ENCODE measurements at places on chromosomes 3 and 15. TPM values are rescaled to one million over a fixed set of nuclear protein-coding genes. Genes with fewer than 3 reads are reported as not detected.

DNA sequence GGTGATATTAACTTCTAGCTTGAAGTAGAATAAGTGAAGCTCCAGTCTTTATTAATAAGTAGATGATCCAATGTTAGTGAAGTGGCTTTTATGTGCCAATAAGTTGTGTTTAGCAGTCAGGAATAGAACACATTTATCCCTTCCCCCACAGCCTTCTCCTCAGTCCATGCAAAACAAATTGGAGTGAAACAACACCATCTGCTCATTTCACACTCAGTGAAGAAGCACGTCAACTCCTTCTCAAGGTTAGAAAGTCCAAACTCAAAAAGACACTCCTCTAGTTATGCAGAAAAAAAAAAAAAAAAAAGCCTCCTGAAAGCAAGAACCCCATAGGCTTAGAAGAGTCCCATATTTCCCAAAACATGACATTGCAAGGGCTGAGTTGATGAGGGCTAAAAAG lies 18.0 kb upstream of the NEO1 start:
- no peak overlapping the region for H3K4me3 ChIP-seq
- no peak for DNase-seq
- H3K27me3 ChIP-seq = no peaks in the 10 kb centered on the region
- H3K27ac ChIP-seq = no peak overlapping the region

Gene SLCO2A1
- 5.8 TPM for total RNA-seq

- H3K27ac ChIP-seq = no peak overlapping the region
- no peak for DNase-seq
- H3K4me3 ChIP-seq = no peak overlapping the region
Observed at GRCh38 chr15:98330258-98330657, 318.1 kb upstream of the IGF1R start.

GRCh38 chr15:63818191-63818590 lies 15.6 kb downstream of the HERC1 start:
- H3K27me3 ChIP-seq = no peaks in the 10 kb centered on the region
- no peak overlapping the region for H3K4me3 ChIP-seq
- no peaks in the 10 kb centered on the region for H3K4me1 ChIP-seq
- no peak overlapping the region for H3K27ac ChIP-seq

- H3K27ac ChIP-seq = no peak overlapping the region
- no peak overlapping the region for H3K4me3 ChIP-seq
- H3K4me1 ChIP-seq = no peaks in the 10 kb centered on the region
- DNase-seq = no peak
Observed at GRCh38 chr15:63227689-63228088, 38.3 kb downstream of the RAB8B start.

Gene CTXN2
- not detected for total RNA-seq

- H3K36me3 ChIP-seq = no peaks in the 10 kb centered on the region
- H3K27ac ChIP-seq = no peak overlapping the region
- no peak for DNase-seq
Observed at GRCh38 chr3:17580901-17581300, 161.5 kb downstream of the TBC1D5 start.

- peak overlapping the region; percentile 76 for H3K27ac ChIP-seq
- DNase-seq = no peak
- no peaks in the 10 kb centered on the region for H3K27me3 ChIP-seq
- H3K4me3 ChIP-seq = no peak overlapping the region
- H3K36me3 ChIP-seq = no peaks in the 10 kb centered on the region
Observed at GRCh38 chr3:135908225-135908624, 57.3 kb upstream of the PPP2R3A start.

Gene CCDC54
- not detected for total RNA-seq

DNA sequence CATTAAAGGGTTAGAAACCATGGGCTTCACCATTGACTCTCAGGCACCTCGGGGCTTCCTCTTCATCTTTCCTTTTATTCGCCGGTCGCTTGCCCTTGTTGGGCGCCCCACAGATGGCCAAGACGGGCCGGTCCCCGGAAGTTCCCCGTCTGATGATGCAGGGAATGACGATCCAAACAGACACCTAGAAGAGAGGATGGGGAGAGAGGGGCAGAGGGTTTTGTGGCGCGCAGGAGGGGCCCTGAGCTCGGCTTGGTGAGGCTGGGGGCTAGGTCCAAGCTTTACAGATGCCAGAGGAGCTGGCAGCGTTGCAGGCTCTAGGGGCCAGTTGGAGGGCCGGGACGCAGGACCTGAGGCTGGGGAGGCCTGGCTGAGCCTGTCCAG lies 532 bp upstream of the ESYT3 start:
- no peak overlapping the region for H3K27ac ChIP-seq
- H3K4me3 ChIP-seq = peak overlapping the region; percentile 53
- H3K27me3 ChIP-seq = peaks cover 86% of the 10 kb centered on the region
- no peak for DNase-seq
- peaks cover 25% of the 10 kb centered on the region for H3K4me1 ChIP-seq

DNA sequence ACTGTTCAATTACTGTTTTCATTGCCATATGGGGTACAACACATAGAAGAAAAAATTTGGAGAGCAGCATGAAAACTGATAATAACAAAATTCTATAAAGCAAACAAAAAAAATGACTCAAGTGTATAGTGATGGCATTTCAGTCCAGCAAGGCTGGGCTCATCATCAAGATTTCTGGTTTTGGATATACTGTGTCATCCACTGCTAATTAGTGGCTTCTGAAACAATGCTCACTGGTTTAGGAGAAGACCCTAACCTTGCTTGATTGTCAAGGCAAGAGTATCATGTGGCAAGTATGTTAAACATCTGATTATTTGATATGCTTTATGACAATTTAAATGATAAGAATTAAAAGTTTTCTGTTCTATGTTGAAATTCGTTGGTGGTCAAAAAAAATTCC lies 96.9 kb downstream of the RFX7 start:
- H3K4me1 ChIP-seq = no peaks in the 10 kb centered on the region
- H3K27me3 ChIP-seq = no peaks in the 10 kb centered on the region
- peaks cover 33% of the 10 kb centered on the region for H3K36me3 ChIP-seq
- H3K27ac ChIP-seq = no peak overlapping the region
- no peak for DNase-seq
- no peak overlapping the region for H3K4me3 ChIP-seq

DNA sequence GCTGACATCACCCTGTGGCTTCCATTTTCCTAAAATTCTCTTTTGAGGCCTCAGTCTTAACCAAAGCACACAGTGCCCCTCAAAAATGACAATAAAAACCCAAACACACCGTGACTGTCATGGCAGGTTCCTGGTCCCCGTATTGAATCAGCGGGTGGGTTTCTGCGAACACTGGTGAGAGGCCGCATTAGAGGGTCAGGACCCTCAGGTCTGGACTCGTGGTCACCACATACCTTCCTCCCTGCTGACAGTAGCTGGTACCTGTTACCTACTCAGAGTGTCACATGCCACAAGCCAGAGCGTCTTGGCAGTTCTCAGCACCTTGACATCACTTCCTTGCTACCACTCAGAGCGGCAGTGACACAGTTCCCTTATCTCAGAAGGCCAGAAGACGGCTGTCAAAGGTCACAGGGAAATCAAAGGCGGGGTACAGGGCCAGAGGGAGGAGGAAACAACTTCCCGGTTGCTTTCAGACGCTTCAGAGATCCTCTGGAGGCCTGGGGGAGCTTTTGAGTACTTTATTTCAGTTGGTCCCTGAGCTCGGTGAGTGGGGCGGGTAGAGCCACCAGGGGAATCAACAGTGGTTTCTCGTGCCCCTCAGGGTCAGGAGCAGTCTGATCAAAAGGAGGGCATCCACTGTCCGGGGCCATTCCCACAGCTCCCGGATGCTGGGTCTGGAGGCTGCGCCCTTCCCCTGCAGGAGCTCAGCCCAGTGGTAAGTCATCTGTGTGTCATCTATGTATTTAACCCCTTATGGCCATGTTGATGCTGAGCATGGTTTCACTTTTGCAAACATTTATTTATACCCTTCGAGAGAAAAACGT lies at the start of the genes CCR5AS and CCRL2:
TSS of gene CCR5AS (minus strand) at position 279 of the 824 bp plus-strand sequence.
TSS of gene CCRL2 (plus strand) at position 472 of the 824 bp plus-strand sequence. CDS start 821 bp downstream, outside the sequence.
- peaks cover 4% of the 10 kb centered on the region for H3K27me3 ChIP-seq
- peak; percentile 29 for DNase-seq
- H3K4me1 ChIP-seq = peaks cover 3% of the 10 kb centered on the region
- no peaks in the 10 kb centered on the region for H3K36me3 ChIP-seq

DNA sequence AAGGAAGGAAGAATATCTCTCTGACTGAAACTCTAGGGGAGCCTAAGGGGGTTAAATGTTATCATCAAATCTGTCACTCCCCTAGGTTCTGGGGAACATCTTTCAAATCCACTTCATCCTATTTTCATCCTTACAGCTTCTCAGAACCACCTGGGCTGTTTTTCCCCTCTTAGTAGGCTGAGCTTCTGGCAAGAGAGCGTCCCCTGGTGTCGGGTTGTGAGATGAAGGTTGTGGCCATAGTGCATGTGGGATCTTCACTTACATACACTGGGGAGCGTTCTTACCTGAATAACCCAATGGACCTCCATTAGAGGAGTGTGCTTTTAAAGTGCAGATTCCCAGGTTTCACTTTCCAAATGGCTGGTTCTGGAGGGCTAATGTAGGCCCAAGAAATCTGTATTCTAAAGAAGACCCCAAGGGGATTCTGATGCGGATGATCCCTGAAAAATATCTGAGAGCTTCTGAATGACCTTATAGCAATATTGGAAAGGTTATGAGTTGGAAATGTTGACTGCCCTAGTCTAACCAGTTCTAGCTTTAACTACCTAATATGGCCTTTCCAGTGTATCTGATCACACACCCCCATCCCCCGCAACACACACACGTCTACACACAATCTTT lies 663.7 kb downstream of the AGBL1 start:
- no peaks in the 10 kb centered on the region for H3K4me1 ChIP-seq
- no peaks in the 10 kb centered on the region for H3K27me3 ChIP-seq
- no peak overlapping the region for H3K27ac ChIP-seq
- no peaks in the 10 kb centered on the region for H3K36me3 ChIP-seq
- no peak overlapping the region for H3K4me3 ChIP-seq

Gene TMCO5A
- total RNA-seq = not detected

DNA sequence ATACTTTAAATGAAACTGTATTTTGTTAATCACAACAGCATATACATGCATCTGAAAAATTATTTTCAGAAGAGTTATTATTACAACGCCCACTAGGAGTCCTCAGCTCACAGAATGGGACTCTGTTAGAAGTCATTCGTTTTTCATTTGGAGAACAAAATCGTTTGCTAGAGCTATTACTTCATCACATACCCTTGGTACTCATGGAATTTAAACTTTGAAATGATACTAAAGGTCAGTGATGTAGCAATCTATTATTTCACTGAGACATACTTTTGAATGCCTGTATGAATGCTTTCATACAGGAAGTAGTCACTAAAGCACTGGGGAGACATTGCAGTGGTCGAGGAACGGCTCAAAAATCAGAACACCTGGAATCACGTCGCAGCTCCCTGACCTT lies 198.1 kb downstream of the MBNL1 start:
- no peak for DNase-seq
- H3K4me1 ChIP-seq = peaks cover 10% of the 10 kb centered on the region

Gene ACAN
- 0.76 TPM for total RNA-seq

Gene DGKG
- total RNA-seq = 2.7 TPM

DNA sequence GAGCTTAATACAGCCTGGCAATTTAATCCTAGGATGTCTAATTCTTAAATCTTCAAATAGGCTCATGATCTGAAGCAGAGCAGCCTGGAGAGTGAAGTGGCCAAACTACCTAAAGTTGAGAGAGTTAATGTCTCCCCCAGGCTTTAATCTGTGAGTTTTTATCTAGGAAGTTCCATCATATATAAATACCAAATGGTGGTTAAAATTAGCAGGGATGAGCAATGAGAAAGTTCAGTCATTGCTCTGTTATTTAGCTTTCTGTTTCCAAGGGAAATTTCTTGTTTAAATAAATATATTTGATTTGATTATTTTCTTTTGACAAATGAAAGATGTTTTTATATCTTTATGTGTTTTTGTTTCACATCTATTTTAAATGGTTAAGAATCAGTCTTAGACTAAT lies 274.4 kb upstream of the UMPS start:
- DNase-seq = no peak
- H3K4me1 ChIP-seq = no peaks in the 10 kb centered on the region
- no peaks in the 10 kb centered on the region for H3K36me3 ChIP-seq
- H3K4me3 ChIP-seq = no peak overlapping the region
- no peaks in the 10 kb centered on the region for H3K27me3 ChIP-seq

GRCh38 chr3:42961633-42962032 lies 17.5 kb upstream of the GASK1A start:
- no peak for DNase-seq
- no peaks in the 10 kb centered on the region for H3K36me3 ChIP-seq
- H3K4me1 ChIP-seq = no peaks in the 10 kb centered on the region
- H3K4me3 ChIP-seq = no peak overlapping the region

DNA sequence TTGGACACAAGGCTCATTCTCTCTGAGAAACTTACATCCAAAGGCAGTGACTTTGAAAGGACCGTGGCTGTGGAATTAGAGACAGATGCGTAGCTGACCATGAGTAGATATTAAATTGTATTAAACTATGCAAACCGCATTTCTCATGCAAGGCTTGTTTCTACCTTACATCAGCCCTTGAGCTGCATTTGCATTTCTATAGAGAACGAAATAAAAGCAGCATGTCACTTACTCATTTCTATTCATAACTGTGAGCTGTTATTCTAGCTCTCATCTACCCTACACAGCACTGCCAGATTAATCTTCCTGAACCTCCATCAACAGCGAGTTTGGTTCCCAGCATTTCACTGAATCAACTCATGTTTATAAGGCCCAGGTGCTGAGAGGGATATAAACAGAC lies 72.3 kb downstream of the THSD4 start:
- H3K4me3 ChIP-seq = no peak overlapping the region
- no peak overlapping the region for H3K27ac ChIP-seq
- no peaks in the 10 kb centered on the region for H3K27me3 ChIP-seq
- H3K4me1 ChIP-seq = no peaks in the 10 kb centered on the region

DNA sequence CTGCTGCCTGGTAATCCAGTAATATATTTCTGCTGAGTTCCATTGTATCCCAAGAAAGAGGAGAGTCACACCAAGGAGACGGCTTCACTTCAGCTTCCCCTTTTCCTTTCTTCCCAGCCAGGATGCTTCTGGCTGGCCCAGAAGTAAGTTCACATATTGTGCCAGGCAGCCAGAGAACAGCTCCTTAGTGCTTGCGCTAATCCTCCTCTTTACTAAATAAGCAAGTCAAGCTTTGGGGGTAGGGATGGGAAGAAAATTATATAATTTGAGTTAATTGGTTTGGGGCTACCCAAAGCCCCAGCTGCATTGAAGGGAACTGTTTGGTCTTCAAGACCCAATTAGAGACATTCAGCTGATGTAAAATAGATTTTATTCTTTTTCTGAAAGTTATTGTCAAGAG lies 218.8 kb upstream of the HES1 start:
- no peaks in the 10 kb centered on the region for H3K27me3 ChIP-seq
- H3K4me1 ChIP-seq = no peaks in the 10 kb centered on the region
- no peak overlapping the region for H3K27ac ChIP-seq
- no peak overlapping the region for H3K4me3 ChIP-seq

DNA sequence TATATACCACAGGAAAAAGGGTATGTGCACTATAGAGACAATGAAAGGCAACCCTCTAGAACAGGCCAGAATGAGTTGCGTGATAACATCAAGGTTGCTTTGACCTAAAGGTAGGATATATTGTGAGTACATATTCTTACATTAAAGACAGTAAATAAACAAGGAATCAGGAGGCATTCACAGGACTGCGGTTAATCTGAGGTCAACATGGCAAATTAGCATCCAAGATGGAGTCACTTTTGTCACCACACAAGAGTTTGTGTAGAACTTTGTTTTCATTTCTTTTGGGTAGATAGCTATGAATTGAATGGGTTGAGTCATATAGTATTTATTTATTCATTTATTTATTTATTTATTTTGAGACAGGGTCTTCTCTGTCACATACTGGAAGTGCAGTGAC lies 11.5 kb upstream of the SCAP start:
- no peak for DNase-seq
- H3K27ac ChIP-seq = no peak overlapping the region
- H3K36me3 ChIP-seq = peaks cover 10% of the 10 kb centered on the region
- H3K4me1 ChIP-seq = no peaks in the 10 kb centered on the region

Gene C3orf22
- total RNA-seq = not detected
